Stimulated activated CD4-positive, alpha-beta T cell treated with anti-CD3 and anti-CD28 coated beads, TNF-alpha, amount 100 ng/mL, for 4 hours (primary cell): ENCODE measurements at places on chromosomes 6 and 20.

DNA sequence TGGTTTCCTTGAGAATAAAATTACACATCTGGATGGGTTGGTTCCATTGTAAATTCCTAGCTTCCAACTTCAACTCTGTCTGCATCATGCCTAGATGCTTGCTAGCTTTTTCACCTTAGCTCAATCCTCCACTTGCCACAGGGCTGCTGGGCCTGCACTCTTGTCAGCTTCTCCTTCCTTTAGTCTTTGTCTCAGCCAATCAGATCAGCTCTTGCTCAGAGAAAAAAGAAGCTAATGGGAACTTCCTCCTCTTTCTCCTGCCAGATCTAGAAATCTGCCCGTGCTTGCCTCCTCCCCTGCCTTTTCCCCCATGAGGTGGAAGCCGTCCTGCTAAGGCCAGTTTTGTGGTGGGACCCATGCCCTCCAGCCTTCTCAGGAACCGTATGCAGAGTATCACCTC is 18.5 kb downstream of the RAE1 start:
- no peak for DNase-seq

DNA sequence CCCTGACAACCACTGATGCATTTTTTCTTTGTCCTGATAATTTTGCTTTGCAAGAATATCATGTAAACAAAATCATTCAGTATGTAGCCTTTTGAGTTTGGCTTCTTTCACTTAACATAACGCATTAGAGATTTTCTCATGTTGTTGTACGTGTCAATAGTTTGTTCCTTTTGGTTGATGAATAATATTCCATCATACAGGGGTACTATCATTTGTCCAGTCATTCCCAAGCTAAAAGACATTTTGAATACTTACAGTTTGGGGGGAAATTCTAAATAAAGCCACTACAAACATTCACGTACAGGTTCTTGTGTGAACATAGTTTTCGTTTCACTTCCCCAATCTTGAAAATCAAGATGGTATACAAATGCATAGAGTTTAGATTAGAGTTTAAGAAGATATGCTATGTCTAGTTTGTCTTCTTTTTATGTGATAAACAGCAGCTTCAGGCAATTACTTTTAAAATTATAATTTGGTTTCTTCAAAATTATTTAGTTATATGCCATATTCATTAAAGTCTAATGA is 5.2 kb downstream of the HAO1 start:
- no peak for DNase-seq

DNA sequence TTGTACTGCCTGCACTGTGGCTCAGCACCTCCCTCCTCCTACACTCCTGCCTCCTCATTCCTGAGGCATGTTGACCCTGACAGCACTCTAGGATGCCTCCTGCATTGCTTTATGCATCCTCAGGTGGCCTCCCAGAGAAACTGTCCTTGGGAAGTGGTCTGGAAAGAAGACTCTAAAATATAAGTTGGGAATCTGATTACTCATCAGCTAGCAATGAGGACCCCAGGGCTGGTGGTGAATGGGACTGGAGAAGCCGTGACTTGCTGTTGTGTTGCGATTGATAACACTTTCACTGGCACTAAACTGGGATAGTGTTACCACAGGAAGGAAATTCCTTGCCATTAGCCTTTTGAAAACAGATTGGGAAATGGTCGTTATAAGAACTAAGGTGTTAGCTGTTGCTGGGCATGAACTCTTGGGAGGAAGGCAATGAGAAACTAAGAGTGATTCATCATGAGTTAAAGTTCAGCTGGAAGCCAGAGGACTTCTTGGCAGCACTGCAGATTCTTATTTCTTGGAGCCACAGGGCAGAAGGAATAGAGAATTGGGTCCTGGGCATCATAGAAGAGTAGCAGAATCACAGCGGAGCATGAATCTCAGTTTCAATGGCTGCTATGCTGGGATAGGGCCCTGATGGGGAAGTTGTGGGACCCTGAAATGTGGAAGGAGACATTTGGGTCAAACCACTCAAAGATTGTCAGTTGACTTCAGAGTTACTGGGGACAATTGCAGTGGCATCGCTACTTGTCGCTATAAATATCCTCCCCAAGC is 10.1 kb upstream of the SIRPD start:
- no peak for DNase-seq

DNA sequence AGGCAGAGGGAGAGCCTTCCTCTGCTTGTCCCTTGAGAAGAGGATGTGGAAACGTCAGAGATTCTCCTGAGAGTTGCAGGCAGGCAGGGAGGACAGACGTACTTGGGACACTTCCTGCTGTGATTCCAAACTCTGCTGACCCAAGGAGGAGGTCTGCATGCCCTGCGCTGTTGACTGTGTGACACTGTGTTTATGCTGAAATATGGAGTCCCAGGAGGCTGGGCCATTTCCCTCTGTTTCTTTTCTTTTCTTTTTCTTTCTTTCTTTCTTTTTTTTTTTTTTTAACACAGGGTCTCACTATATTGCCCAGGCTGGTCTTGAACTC is 63.5 kb upstream of the BHLHE23 start:
- DNase-seq, result no peak

DNA sequence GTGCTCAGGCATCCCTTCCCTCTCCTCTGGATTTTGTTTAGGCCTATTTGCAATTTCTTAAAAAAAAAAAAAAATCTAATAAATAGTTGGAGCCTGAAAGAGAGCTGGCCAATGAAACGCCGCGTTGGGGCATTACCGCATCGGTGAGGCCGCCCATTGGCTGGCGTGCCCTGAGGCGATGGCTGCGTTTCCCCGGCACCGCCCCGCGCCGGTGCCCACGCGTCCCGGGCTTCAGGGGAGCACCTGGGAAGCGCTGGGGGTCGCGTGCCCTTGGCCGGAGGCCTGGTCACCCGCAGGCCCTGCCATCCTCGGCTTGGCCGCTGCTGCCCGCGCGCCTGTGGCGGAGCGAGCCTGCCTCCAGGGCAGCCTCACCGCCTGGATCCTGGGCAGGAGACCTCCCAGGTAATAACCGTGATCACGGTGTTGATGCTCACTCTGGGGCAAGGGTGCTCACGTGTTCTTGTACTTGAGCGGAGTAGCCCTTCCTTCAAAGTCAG is 155.4 kb downstream of the NRN1 start:
- DNase-seq, result peak; percentile 49

- DNase-seq, result no peak
These were observed 88.2 kb downstream of the HIVEP2 start for GRCh38 chr6:142856624-142857232.

DNA sequence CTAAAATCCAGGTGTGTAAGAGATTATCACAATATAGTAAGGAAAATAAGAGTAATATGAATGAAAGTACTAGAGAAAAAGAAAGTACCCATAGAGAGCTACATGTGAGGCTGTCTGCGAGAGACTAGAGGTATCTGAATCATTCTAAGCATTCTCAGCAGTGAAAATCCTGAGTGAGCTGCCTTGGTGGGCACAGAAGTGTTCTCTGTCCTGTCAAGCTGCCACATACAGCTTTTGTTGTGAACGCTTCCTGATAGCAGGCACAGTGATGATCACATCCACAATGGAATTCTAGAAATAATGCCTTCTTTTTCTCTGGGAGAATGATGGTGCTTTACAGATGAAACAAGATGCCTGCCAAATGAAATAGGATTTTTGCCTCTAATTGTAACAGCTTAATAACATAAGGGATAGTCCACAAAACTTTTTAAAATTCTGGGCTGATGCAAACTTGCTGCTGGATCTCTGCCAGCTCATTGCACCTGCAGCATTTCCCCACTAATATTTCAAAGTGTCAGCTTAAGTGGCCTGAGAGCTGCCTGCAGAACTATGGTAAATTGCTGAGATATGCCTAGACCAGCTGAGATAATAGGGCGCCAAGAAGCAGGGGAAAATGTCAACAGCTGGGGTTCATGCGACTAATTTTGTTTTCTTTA is 620.5 kb downstream of the DOK5 start:
- no peak for DNase-seq

GRCh38 chr6:91328241-91328640 is 741.4 kb upstream of the MAP3K7 start:
- DNase-seq, result no peak

GRCh38 chr6:149013586-149014344 is 266.9 kb downstream of the UST start:
- no peak for DNase-seq

GRCh38 chr6:112909781-112910180 is 562.7 kb downstream of the RFPL4B start:
- no peak for DNase-seq

GRCh38 chr6:14375930-14376329 is 258.4 kb downstream of the CD83 start:
- no peak for DNase-seq

- no peak for DNase-seq
These were observed 32.1 kb upstream of the RIN2 start for GRCh38 chr20:19725814-19726525.

DNA sequence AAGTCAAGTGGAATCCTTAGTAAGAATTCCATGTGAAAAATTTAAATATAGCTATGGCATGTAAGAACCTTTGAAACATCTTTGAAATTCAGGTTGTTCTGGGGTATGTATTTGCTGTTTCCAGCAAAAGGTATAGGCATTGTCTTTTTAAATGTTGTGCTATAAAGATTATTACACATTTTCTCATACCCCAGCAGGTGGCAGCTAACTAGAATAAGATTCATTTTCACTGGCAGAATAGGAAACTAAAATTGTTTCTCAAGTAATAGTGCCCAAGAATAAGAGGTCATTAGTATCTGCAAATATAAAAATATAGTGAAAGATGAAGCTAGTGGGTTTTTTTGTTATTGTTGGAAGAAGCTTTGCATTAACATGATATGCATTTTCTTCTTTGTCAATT is 1.8 kb downstream of the GRIK2 start:
- no peak for DNase-seq

- no peak for DNase-seq
These were observed 3.3 kb downstream of the WFDC3 start for GRCh38 chr20:45788351-45788750.

- DNase-seq, result no peak
These were observed 102.5 kb downstream of the PLCB1 start for GRCh38 chr20:8234580-8234979.

GRCh38 chr6:43478008-43478372 is 620 bp downstream of the TJAP1 start:
- DNase-seq, result no peak

- DNase-seq, result no peak
These were observed 132.7 kb downstream of the ERMARD start for GRCh38 chr6:169884158-169884557.

- DNase-seq, result no peak
These were observed 58.5 kb downstream of the ANKS1A start for GRCh38 chr6:34947561-34947960.

GRCh38 chr20:8265588-8265987 is 133.5 kb downstream of the PLCB1 start:
- DNase-seq, result no peak

- no peak for DNase-seq
These were observed 590.5 kb upstream of the SLC35B3 start for GRCh38 chr6:9025796-9026394.

DNA sequence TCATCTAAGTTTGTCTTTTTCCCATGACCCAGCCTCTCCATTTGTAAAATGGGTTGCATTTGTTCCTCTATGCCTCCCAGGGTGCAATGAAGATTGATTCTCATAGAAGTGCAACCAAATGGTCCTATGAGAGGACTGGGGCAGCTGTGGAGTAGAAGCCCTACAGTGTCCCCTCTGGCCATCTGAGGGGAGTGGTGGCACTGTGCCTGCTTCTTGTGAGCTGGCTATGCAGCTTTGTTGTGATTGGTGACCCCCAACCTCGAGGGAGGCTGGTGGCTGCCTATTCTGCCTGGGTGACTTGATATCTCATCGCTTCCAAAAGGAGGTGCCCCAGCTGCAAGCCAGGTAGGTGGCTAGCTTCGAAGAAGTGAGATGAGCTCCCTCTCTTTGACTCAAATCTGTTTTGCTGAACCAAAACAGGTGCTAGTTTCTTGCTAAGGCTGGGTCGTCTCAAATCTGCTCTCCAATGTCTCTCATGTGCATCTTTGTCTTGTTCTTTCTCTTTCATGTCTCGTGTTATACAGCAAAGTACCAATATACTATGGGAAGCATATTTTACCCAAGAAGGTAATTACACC is 33.9 kb downstream of the TXLNB start:
- DNase-seq, result no peak

DNA sequence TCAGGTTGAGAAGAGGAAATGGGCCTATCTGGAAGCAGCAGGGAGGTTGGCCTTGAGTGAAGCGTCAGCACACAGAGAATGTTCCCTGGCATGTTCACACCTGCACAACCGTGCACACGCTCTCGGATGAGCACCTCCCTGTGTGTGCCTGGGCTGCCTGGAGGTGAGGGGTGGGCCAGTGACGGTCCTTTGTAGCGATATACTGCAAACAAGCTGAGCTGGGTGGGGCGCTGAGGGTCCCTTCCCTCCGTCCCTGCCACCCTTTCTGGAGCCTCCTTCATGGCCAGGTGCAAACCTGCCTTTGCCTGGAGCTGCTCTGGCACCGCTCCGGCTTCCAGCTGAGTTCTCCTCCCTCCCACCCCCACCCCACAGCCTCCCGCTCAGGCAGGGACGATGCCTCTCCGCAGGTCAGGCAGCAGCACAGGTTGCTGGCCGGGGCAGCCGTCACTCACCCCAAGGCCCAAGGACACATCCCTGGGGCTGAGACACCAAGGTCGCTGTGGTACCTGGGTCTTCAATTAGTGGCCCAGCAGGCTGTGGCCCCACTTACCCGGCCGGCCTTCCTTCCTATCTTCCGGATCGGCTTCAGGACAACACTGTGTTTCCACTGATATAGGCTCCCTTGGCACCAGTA is 111.6 kb downstream of the ERMARD start:
- no peak for DNase-seq

- DNase-seq, result no peak
These were observed 9.9 kb downstream of the ATXN1 start for GRCh38 chr6:16751251-16751946.

DNA sequence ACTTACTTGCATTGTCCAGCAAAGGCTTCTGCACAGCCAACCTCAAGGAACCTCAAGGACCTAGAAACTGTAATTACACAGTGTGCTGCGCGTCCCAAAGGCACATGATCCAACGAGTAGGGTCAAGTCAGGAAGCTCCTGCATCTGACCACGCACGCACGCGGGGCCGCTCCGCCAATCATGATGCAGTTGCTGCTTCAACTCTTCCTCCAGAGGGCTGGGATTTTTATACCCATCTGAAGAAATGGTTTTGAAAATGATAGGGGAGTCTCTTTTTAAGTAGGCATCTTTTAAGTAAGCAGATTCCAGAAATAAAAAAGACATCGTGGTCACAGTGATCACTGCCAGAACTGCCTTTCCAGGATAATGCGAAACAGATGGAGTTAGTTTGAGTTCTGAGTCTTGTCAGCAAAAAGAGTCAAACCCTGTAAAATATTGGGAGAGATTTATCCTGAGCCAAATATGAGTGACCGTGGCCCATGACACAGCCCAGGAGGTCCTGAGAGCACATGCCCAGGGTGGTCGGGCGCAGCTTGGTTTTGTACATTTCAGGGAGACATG is 34.0 kb downstream of the KIF25 start:
- DNase-seq, result no peak

GRCh38 chr6:6588064-6588923 is at the start of gene LY86:
LY86 (plus strand) TSS chr6:6588720; CDS start chr6:6588735, 15 bp downstream.
- DNase-seq, result no peak

- no peak for DNase-seq
These were observed 6.6 kb upstream of the FBXO9 start for GRCh38 chr6:53058388-53059195.

GRCh38 chr6:79028641-79029314 is 49.3 kb downstream of the PHIP start:
- DNase-seq, result no peak

GRCh38 chr6:90044182-90044832 is 150.0 kb downstream of the GJA10 start:
- no peak for DNase-seq

GRCh38 chr6:156794546-156795354 is 17.6 kb downstream of the ARID1B start:
- no peak for DNase-seq
